ENCODE measurements at places on chromosomes 12 and 14.
A peak's percentile ranks its signal among the peaks of the same experiment; 100 is the strongest.

DNA sequence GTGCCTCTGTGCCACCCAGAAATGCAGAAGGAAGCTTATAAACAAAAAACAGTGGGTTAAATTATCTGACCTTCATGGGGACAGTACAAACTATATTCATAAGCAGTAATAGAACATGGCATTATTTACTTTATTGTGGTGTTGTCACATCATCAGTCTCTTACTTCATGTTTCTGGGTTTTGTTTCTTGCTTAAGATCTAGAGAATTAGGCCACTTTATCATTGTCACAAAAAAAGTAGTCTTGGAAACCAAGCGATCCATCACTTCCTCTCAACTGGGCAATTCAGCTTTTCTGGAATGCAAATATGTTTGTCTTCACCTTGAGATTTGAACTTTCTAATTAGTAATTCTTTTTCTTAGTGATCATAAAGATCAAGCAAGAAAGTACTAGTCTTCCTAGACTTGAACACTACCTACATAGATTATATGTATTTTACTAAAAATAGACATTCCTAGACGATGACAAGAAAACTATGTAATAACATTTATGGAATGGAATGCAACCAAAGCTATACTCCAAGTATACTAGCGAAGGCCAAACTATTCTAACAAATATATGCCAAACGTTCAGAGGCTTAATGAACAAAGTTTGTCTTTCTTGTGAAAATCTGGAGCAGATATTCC is 363.4 kb downstream of the DAD1 start:
- no peak for DNase-seq

DNA sequence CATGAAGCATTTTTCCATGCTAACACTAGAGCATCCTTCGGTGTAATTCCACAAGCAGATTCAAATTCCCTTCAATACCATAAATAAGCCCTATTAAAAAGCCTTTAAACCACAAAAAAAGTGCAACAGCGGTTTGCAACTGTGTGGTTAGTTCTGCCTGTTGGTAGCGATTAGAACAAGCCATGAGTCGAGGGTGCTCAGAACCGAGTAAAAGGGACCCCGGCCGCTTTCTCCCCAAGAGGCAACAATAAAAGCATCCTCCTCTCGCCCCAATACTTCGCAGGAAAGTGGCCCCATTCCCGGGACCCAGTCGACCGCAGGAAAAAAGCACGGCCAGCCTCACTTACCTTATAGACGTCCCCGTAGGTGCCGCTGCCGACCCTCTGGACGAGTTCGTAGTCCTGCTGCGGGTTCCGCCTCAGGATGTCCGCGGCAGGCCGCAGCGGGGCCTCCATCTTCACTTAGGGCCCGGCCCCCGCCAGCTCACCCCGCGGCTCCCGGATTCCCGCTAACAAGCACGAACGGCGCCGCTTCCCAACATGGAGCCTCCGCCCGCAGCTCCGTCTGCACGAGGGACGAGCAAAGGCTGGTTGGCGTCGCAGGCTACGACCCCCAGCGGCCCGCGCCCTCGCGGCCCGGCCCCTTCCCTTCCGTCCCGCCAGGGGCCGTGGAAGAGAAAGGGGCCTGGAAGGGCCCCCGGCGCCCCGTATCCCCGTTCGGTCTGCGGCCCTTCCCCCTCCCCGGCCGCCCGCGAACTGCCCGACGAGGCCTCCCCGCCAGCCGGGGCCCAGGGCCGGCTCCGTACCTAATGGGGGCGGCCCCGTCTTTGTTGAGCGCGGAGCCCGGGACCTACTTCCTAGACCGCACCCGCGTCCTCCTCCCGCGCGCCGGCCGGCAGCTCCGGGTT is 521 bp downstream of the MAP4K5 start:
- DNase-seq = peak; percentile 78

- no peak for DNase-seq
These were observed 149.8 kb downstream of the TGFB3 start for GRCh38 chr14:75831952-75832351.

DNA sequence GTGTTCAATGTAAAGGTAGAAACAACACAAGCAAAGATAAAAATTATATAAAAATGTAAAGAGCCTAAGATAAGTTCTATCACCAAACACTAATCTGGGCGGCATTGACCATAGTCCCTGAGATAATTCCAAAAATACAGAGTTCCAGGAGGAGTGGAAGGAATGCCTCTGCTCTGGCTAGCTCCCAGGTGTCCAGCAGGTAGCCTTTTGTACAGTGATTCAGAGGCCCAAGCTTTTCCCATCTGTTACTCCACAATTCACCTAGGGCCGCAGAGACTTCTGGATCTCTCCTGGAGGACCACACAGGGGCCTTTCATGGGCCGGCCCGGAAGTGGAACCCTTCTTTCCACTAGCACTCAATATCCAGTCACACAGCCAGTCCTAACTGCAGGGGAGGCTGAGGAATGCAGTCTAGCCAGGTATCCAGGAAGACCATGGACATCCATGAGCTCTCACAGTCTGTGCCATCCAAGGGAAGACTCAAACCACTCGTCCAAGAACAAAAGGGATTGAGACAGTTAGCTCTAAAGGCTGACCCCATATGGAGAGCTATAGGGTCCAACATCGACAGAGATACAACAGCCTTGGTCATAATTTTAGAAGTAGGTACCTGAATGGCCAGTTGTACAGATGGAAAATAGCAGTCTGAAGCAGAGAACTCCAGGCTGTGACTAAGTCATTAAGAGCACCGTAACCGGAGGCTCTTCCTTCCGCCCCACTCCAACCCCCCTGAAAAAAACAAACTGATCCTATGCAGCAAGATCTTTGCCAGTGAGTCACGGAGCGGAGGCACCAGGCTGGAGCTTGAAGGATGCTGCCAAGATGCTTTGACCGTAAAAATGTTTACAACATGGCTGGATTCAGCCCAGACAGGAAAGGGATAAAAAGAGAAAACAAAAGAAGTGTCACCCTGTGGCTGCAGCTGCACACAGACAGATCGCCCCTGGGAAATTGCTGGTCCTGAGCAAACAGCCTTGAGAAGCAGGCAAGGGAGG is 204.8 kb downstream of the NUAK1 start:
- DNase-seq = peak; percentile 40

DNA sequence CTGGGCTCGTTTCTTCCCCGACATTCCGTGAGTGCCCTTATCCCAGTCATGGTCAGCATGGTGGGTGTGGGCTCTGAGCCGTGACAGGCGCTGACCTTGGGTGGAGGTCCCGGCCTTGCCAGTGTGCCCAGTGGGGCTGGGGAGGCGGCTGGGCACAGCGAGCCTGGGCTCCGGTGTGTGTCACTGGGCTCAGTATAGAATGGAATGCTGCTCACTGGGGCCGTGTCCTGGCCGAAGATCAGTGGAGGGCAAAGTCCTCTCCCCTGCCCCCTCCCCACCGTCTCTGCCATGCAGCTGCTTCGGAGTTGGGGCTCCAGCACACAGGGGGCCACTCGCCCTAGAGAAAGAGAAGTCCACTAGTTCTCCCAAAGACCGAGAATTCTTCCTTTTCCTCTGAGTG is 164.4 kb downstream of the TSPAN9 start:
- no peak for DNase-seq

DNA sequence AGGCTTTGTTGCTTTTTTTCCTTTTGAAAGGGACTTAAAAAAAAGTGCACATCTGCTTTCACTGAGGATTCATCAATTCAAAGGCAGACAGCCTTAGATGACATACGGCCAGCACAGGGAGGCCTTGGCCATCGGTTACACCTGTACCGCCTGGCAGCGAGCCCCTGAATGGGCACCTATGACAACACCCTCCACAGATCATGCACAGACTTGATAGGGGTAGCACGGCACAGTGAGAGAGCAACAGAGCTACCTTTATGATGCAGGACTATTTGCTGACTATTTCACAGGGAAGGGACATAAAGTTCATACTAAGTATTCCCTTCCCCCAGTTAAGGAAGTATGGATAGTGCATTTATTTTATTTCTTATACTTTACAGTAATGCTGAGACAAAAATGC is 137.9 kb upstream of the ARID2 start:
- no peak for DNase-seq

GRCh38 chr14:101824339-101824727 is 62.8 kb downstream of the PPP2R5C start:
- DNase-seq = no peak

DNA sequence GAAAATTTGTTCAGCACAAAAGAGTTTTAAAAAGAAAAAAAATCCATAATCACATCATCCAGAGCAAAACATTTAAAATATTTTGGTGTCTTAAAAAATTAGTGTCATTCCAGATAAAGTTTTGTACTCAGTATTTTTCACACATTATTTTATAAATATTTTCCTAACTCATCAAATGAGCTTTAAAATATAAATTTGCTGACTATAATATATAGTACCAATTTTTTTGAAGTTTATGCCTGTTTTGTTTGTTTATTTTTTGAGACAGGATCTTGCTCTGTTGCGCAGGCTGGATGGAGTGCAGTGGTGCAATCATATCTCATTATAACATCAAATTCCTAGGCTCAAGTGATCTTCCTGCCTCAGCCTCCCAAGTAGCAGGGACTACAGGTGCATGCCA is 164.1 kb downstream of the SLC41A2 start:
- no peak for DNase-seq

GRCh38 chr14:56686416-56686815 is 106.8 kb downstream of the TMEM260 start:
- DNase-seq = peak; percentile 60

DNA sequence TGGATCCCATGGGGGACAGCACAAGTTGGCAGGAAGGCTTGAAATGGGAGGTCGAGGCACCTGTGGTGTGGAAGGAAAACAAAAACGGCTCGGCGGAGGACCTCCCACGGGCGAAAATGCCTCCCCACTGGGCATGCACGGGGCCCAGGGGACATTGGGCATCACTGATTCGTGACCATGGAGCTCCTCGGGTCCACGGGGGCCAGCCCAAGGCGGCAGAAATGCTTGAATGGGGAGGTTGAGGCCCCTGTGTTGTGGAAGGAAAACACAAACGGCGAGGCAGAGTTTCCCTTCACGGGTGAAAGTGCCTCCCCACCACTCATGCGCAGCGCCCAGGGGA is 376.0 kb downstream of the ALG10 start:
- DNase-seq = peak; percentile 22

DNA sequence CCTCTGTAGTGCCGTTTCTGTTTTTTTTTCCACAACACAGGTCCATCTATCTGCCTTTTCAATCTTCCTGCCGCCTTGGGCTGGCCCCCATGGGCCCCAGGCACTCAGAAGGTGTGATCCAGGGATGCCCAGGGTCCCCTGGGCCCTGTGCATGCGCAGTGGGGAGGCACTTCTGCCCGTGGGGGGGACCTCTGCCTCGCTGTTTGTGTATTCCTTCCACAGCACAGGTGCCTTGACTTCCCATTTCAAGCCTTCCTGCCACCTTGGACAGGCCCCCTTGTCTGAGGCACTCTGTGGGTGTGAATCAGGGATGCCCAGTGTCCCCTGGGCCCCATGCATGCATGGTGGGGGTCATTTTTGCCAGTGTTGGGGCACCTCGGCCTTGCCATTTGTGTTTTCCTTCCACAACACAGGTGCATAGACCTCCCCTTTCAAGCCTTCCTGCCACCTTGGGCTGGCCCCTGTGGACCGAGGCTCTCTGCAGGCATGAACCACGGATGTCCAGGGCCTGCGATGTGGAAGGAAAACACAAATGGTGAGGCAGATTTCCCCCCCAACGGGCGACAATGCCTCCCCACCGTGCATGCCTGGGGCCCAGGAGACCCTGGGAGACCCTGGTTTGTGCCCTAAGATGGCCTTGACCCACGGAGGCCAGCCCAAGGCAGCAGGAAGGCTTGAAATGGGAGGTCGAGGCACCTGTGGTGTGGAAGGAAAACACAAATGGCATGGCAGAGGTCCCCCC is 366.5 kb downstream of the ALG10 start:
- no peak for DNase-seq

DNA sequence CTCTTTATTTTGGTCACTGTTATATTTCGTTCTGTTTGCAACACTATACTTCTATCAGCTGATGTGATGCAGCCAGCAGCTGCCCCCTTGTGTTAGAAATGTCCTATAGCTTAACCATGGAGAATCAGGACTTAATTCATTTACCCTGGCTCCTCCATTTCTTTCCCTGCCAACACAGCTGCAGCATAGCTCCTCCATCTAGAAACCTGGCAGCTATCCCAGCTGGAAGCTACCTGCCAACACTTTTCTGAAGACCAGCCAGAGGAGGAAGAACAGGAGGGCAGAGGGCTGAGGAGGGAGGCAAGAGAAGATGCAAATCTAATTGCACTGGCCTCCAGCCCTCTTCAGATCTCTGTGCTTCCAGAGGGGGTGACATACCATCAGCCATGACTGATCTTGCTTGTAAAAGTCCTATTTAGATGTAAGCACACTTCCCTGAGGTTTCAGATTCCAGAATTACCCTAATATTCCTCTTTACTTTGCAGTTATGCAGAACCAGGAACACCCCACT is 156.8 kb upstream of the TMEM260 start:
- no peak for DNase-seq

DNA sequence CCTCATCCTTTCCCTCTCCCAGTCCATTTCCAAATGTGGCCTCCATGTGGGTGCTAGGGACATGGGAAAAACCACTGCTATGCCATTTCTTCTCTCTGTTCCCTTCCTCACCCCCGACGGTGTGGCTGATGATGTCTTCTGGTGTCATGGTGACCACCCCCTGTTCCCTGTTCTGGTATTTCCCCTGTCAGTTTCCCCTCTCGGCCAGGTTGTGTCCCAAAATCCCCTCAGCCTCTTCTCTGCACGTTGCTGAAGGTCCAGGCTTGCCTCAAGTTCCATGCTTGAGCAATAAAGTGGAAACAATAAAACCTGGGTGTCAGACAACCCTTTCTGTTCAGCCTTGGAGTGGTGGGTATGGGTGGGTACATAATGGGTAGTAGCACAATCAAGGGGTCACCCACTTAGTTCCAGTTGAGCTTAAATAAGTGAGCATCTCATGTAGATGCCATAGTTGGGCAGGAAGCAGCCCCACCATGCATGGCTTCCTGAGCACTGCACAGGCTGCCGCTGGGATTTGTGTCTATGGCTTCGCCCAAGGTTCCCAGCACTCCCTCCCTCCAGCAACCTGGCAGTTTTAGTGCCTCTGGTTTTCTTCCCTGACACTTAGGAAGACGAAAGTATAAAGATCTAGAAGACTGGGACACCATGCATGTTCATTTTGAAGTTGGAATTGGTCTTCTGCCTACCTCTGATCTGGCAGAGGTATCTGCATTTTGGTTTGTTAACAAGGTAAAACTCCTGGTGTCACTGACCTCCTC is 8.7 kb upstream of the ITFG2 start:
- no peak for DNase-seq

GRCh38 chr14:61575126-61575525 is 120.2 kb upstream of the HIF1A start:
- DNase-seq = peak; percentile 10
